HuH-7.5 (cell line): ENCODE measurements at places on chromosomes 4 and X.

DNA sequence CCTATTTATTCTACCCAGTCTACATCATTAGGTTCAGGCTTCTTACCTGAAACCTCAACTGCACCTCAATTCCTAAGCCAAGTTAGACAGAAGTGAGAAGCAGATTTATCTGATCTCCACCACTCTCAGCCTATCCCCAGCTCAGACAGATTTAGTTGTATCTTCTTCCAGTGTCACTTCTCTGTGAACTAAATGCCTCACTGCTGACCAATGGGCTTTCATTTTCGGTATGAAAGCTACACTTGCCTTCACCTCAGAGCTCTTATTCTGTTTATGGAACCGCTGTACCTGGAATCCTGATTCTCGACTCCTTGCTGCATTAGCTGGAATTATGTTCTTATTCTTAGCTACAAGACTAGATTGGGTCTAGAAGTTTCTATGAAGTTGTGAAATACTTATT lies 833.2 kb downstream of the CCSER1 start:
- no peak for DNase-seq

- DNase-seq = no peak
Measured at GRCh38 chrX:14932136-14932535, 58.9 kb downstream of the MOSPD2 start.

DNA sequence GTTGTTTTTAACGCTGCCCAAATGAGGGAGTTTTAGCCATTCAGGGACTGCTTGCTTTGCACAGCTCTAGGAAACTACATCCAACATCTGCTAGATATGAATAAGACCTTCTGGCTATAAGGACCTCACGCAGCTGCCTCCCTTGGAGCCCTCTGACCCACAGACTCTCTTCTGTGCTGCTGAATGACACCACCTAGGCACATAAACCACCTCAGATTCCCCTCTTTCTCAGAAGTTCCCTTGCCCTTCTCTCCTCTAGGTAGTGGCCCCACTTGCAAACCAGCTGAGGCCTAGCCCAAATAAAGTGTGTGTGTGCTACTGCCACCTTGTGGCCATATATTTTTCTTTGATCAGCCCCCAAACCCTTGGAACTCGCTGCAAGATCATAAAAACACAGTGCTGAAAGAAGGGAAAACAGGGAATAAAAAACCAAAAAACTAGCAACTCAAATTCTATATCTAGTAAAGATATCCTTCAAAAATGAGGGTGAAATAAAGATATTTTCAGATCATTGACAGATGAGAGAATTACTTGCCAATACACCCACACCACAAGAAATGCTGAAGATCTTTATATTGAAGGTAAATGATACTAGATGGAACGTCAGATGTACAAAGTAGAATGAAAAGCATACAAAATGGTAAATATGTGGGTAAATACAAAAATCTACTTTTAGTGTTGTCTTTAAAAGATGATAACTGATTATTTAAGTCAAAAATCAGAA lies 265.9 kb downstream of the ADAMTS3 start:
- no peak for DNase-seq

GRCh38 chr4:13461191-13461905 lies 22.8 kb downstream of the RAB28 start:
- DNase-seq = no peak

- DNase-seq = no peak
Measured at GRCh38 chrX:153844509-153845082, 14.3 kb upstream of the PDZD4 start.
